ENCODE measurements at places on chromosomes 11 and 22. TPM values are rescaled to one million over a fixed set of nuclear protein-coding genes. Genes with fewer than 3 reads are reported as not detected.

The TRIM44 gene
- total RNA-seq = 26.8 TPM

The C11orf21 gene
- total RNA-seq = 4.3 TPM

The FXYD2 gene
- total RNA-seq = not detected

The MEI1 gene
- 3.8 TPM for total RNA-seq

The FAM180B gene
- 3.4 TPM for total RNA-seq

The MMP11 gene
- 2.0 TPM for total RNA-seq

The TREH gene
- total RNA-seq = not detected

The CYB561A3 gene
- 37.1 TPM for total RNA-seq

The OR51B2 gene
- not detected for total RNA-seq

The IL18 gene
- 12.3 TPM for total RNA-seq

The SMTNL1 gene
- total RNA-seq = not detected

The MUC6 gene
- total RNA-seq = 13.1 TPM

The UBQLN3 gene
- total RNA-seq = 1.5 TPM

The KRTAP5-1 gene
- not detected for total RNA-seq

The SELENOO gene
- total RNA-seq = 41.0 TPM

The TRPM5 gene
- total RNA-seq = not detected

The TSSK2 gene
- total RNA-seq = not detected

The MMP1 gene
- not detected for total RNA-seq

The APOL4 gene
- 30.3 TPM for total RNA-seq

The KIRREL3 gene
- total RNA-seq = not detected

The VSIG2 gene
- total RNA-seq = 2.7 TPM

The FEN1 gene
- total RNA-seq = 5.4 TPM

The GRIK4 gene
- total RNA-seq = not detected

The RAB38 gene
- 0.56 TPM for total RNA-seq

The KDM4D gene
- 1.9 TPM for total RNA-seq

The POU2AF3 gene
- total RNA-seq = 1.7 TPM

The LSP1 gene
- total RNA-seq = 40.5 TPM

The SNX15 gene
- 20.7 TPM for total RNA-seq

The SGSM1 gene
- 11.1 TPM for total RNA-seq

The RGL4 gene
- not detected for total RNA-seq

All from thoracic aorta (tissue), 2 donors.